ENCODE measurements at places on chromosomes 13 and 19.

- no peak for DNase-seq
These were observed 46.8 kb downstream of the C13orf46 start for GRCh38 chr13:113926951-113927660.

DNA sequence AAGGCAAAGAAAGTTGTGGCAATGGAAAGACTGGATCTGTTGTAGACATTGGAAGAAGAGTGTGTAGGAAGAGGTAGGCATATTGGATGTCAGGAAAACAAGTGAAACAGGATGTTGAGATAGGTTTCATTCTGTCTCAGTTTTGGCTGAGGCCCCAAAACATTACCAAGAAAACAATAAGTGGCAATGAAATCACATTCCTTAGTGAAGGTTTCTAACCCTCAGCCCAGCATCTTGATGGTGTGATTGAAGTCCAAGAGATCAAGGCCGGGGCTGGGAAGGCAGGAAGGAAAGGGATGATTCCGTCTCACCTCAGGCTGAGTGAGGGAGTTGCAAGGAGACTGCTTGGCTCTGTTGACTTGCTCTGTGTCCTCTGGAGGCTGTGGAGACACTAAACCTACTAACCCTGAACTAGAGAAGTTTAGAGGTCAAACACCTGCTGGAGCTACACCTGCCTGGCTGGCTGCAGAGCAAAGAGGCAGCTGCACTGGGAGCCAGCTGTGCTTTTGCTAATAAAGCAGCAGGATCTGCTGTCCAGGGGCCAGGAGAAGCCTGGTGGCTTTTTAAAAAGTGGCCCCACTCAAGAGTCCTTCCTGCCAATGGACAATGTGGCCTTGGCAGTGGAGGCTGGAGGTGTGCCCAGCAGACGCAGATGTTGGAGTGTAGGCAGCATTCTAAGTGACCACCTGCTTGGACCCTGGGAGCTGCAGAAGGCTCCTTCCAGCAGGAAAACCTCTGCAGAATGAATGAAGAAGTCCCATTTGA, 53.6 kb downstream of the DGKH start:
- DNase-seq: no peak

- DNase-seq: no peak
These were observed 3.8 kb upstream of the CASP14 start for GRCh38 chr19:15045506-15045905.

GRCh38 chr19:58409010-58409790, 751 bp downstream of the ZNF584 start:
- DNase-seq: peak; percentile 52

Measured in activated CD4-positive, alpha-beta T cell treated with anti-CD3 and anti-CD28 coated beads, Interleukin-2, Interleukin-6, amounts not matched to agents 100 ng/mL and 50 ng/mL, durations not matched to agents 16 hours and 8 hours (primary cell).